ENCODE measurements at places on chromosomes 3 and 15.

DNA sequence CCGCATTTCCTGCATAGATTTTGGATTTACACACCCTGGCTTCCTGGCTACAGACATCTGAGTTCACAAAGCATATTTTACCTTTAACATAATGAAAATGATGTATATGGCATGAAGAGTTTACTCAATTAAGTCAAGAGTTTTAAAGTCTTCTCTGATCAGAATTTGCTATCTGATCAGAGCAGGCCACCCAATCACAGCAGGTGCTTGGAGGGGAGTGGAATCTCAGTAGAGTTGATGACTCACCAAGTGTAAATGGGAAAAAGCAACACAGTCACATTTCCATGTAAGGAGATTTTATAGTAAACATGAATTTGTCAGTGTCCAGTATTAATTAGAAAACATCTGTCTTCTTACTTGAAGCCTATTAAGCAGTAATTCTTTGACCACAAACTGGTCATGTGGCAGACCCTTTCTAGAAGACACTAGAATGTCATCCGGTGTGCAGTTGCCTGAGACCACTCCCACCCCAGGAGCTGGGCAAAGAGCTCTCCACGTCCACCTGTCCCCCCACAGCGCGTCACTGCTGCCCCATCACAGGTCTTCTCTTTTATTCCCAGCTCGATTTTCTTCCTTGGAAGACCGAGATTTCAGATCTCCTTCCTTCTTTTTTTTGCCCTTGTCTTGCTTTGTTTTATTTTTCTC, 10.8 kb downstream of the MESD start:
- H3K36me3 ChIP-seq, result peaks cover 5% of the 10 kb centered on the region
- DNase-seq, result no peak
- peak overlapping the region; percentile 4 for H3K27ac ChIP-seq
- peaks cover 35% of the 10 kb centered on the region for H3K4me1 ChIP-seq
- H3K4me3 ChIP-seq, result no peak overlapping the region
- no peaks in the 10 kb centered on the region for H3K27me3 ChIP-seq

DNA sequence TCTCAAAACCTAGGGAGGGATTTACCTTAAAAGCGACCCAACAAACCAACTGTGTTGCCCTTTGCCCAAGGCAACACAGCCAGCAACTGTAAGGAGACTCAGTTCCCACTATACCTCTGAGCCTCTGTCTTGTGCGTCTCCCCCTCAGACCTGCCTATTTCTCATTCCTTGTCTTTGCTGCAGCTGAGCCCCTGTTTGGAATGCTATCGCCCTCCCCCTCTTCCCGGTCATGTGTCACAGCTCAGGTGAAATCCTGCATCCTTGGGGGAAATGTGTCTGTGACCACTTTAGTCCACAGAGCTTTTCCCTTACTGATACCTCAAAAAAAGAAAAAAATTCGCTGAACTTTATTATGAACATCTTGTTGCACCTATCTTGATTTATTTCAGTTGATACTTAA, 52.0 kb upstream of the LRIG1 start:
- H3K36me3 ChIP-seq, result no peaks in the 10 kb centered on the region
- H3K27me3 ChIP-seq, result peaks cover 22% of the 10 kb centered on the region
- peaks cover 3% of the 10 kb centered on the region for H3K4me1 ChIP-seq
- DNase-seq, result no peak
- H3K27ac ChIP-seq, result no peak overlapping the region

- H3K4me3 ChIP-seq, result no peak overlapping the region
- DNase-seq, result no peak
- no peaks in the 10 kb centered on the region for H3K36me3 ChIP-seq
- no peaks in the 10 kb centered on the region for H3K4me1 ChIP-seq
- H3K27ac ChIP-seq, result no peak overlapping the region
Measured at GRCh38 chr15:86553108-86553507, 473.4 kb downstream of the AGBL1 start.

DNA sequence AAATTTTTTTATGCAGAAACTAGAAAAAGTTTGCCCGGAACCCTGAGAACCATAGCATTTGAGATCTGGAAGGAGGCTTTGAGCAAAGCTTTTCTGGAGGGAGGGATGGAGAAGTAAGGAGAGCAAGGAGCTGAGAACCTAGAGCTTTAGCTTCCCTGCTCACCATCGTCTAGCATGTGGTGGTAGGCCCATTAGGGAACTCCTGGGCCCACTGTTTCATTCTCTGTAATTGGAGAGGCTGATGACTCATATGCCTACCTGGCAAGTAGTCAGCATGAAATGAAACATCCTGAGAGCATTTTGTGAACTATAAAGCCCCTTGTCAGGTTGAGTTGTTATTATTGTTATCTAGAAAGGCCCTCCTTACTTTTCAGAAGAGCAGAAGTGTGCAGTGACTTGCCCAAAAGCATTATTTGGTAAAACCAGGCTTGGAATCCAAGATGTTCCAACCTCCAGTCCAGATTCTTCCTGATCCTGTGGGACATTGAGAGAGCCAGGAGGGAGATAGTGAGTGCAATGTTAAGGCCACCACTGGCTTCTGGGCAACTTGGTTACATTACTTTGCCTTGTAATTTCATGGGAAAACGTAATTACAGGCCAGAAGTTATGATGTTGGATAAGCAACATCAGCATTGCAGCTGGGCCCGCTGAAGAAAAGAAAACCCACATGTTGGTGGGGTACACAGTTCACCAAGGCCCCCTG, 104.5 kb upstream of the BFSP2 start:
- H3K4me3 ChIP-seq, result no peak overlapping the region
- peaks cover 16% of the 10 kb centered on the region for H3K27me3 ChIP-seq
- no peak overlapping the region for H3K27ac ChIP-seq
- no peak for DNase-seq

GRCh38 chr3:52341123-52341522, 25.0 kb downstream of the DNAH1 start:
- peak overlapping the region; percentile 84 for H3K27ac ChIP-seq
- no peak overlapping the region for H3K4me3 ChIP-seq

- H3K27me3 ChIP-seq, result no peaks in the 10 kb centered on the region
- peaks cover 9% of the 10 kb centered on the region for H3K36me3 ChIP-seq
- H3K27ac ChIP-seq, result peak overlapping the region; percentile 93
- DNase-seq, result no peak
- peaks cover 39% of the 10 kb centered on the region for H3K4me1 ChIP-seq
- H3K4me3 ChIP-seq, result peak overlapping the region; percentile 97
Measured at GRCh38 chr3:129280183-129280582, 1.5 kb downstream of the HMCES start.

GRCh38 chr15:70512772-70513362, 250.5 kb downstream of the UACA start:
- H3K36me3 ChIP-seq, result no peaks in the 10 kb centered on the region
- H3K27ac ChIP-seq, result no peak overlapping the region
- peaks cover 4% of the 10 kb centered on the region for H3K27me3 ChIP-seq
- peaks cover 10% of the 10 kb centered on the region for H3K4me1 ChIP-seq
- no peak overlapping the region for H3K4me3 ChIP-seq
- peak; percentile 51 for DNase-seq

DNA sequence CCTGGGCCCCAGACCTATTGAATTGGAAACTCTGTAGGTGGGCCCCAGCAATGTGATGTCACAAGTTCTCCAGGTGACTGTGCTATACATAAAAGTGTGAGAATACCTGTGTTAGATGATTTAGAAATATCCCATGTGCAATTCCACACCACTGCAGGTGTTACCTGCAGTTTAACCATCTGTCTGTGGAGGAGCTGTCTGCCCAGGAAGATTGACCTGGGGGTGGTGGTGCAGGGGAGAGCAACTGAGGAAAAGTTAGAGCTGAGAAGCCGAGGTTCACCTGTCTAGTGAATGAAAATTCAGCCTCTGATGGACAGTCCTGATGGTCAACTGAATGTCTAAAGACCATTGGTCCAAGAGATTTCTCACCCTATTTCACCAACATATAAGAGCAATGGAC, 132.2 kb upstream of the SLC24A5 start:
- H3K4me1 ChIP-seq, result peaks cover 2% of the 10 kb centered on the region
- peaks cover 2% of the 10 kb centered on the region for H3K36me3 ChIP-seq

- H3K27ac ChIP-seq, result no peak overlapping the region
- no peak overlapping the region for H3K4me3 ChIP-seq
Measured at GRCh38 chr3:58754074-58754473, 87.5 kb upstream of the FAM3D start.

- peak overlapping the region; percentile 85 for H3K27ac ChIP-seq
- no peaks in the 10 kb centered on the region for H3K36me3 ChIP-seq
- H3K4me3 ChIP-seq, result peak overlapping the region; percentile 56
- peak; percentile 24 for DNase-seq
- peaks cover 12% of the 10 kb centered on the region for H3K4me1 ChIP-seq
Measured at GRCh38 chr3:7876741-7877297, 624.8 kb upstream of the LMCD1 start.

DNA sequence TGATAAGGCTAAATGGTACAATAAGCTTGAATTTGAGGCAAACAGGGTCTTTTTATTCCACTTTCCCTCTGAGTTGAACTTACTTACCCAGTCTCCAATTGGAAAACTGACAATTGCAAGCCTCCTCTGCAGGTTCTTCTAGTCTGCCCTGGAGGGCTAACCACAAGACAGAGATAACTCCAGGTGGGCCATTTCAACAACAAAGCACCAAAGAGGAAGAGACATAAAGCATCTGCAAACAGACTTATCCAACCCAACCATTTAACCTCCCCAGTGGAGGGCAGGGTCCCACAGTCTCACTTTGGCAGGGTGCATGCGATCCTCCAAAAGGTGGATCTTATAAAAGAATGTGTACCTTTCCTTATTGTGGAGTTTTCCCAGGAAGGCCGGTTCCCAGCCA, 525.8 kb downstream of the DIPK2A start:
- H3K4me3 ChIP-seq, result no peak overlapping the region
- H3K4me1 ChIP-seq, result no peaks in the 10 kb centered on the region
- no peak overlapping the region for H3K27ac ChIP-seq
- no peaks in the 10 kb centered on the region for H3K27me3 ChIP-seq

DNA sequence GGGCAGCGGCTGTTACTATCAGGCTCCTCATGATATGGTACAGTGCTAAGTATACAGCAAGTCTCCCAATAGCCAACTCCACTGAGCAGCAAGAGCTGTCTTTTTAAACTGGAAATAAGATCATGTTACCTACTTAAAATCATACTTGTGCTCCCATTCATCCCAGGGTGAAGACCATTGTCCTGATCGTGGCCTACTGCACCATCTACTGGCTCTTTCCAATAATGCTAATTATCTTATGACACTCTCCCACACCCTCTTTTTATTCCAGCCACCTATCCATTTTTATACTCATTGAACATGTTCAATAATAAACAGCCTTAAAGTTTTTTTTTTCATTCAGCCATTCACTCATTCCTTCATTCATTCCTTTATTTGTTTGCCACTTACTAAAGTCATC, 117.7 kb downstream of the GBE1 start:
- no peak overlapping the region for H3K4me3 ChIP-seq
- H3K36me3 ChIP-seq, result no peaks in the 10 kb centered on the region
- DNase-seq, result no peak
- H3K4me1 ChIP-seq, result no peaks in the 10 kb centered on the region
- H3K27ac ChIP-seq, result no peak overlapping the region
- H3K27me3 ChIP-seq, result no peaks in the 10 kb centered on the region

- H3K4me1 ChIP-seq, result peaks cover 2% of the 10 kb centered on the region
- H3K4me3 ChIP-seq, result no peak overlapping the region
- no peak for DNase-seq
- H3K27me3 ChIP-seq, result no peaks in the 10 kb centered on the region
Measured at GRCh38 chr3:23324745-23325144, 121.6 kb downstream of the UBE2E2 start.

DNA sequence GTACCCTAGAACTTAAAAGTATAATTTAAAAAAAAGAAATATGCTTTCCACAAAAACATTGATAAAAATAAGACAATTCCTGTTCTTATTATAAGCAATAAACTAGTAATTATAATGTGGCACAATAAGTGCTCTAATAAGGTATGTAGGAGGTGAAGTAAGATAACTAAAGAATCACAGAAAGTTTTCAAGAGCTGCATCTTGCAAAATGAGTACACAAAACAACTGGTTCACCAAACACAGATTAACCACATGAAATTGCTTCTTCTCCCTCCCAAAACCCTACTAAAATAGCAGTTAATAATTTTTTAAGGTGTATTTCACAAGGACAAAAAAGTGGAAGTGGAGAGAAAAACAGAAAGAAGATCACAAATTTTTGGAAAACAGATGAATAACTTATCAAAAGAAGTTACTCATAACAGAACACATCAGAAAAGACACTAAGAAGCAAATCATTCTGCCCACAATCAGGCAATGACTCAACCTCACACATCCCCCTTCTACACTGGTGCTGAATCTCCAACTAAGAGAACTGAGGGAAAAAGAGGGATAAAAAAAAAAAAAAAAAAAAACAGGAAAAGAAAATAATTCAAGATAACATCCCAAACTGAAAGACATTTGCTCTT, 64.2 kb downstream of the TBC1D5 start:
- no peaks in the 10 kb centered on the region for H3K27me3 ChIP-seq
- H3K4me3 ChIP-seq, result no peak overlapping the region
- DNase-seq, result no peak

GRCh38 chr3:33488246-33488645, 48.0 kb upstream of the UBP1 start:
- no peaks in the 10 kb centered on the region for H3K27me3 ChIP-seq
- H3K36me3 ChIP-seq, result peaks cover 5% of the 10 kb centered on the region
- H3K4me3 ChIP-seq, result no peak overlapping the region
- H3K4me1 ChIP-seq, result no peaks in the 10 kb centered on the region

- no peak overlapping the region for H3K4me3 ChIP-seq
- H3K36me3 ChIP-seq, result peaks cover 2% of the 10 kb centered on the region
- H3K27me3 ChIP-seq, result peaks cover 18% of the 10 kb centered on the region
- H3K4me1 ChIP-seq, result peaks cover 6% of the 10 kb centered on the region
Measured at GRCh38 chr15:85832394-85832793, 37.7 kb upstream of the KLHL25 start.

DNA sequence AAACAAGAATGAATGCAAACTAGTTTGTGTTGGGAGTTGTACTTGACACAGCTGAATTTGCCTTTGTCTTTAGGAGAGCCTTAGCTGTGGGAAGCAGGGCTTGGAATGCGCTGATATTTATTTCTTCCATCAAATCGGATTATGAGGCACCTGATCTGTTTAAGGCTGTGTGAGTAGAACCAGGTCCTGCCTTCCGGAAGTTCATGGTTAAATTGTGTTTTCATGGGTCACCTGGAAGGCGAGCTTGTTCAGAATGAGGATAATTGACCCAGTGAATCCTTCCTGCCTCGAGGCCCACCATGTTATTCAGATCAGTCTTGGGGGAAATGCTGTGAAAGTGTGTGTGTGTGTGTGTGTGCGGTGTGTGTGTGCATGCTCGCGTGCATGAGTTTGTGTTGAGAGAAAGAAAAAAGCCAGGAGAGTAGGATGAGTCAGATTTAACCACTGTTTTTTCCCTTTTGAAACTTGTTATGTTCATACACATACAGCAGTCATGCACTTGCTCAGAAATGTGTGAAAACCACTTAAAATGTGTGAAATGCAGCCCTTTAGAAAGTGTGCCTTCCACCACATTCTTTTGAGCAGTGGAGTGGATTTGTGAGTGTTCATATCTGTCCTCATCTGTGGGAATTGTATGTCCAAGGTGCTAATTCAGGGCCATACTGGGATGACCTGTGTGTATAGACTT, 36.7 kb downstream of the SMAD3 start:
- peaks cover 63% of the 10 kb centered on the region for H3K4me1 ChIP-seq
- H3K36me3 ChIP-seq, result peaks cover 9% of the 10 kb centered on the region
- H3K27ac ChIP-seq, result no peak overlapping the region
- no peaks in the 10 kb centered on the region for H3K27me3 ChIP-seq
- no peak overlapping the region for H3K4me3 ChIP-seq

- DNase-seq, result no peak
- H3K4me3 ChIP-seq, result no peak overlapping the region
- no peak overlapping the region for H3K27ac ChIP-seq
- peaks cover 57% of the 10 kb centered on the region for H3K27me3 ChIP-seq
- H3K4me1 ChIP-seq, result no peaks in the 10 kb centered on the region
- H3K36me3 ChIP-seq, result peaks cover 7% of the 10 kb centered on the region
Measured at GRCh38 chr3:148866261-148866660, 1.2 kb downstream of the CPA3 start.

GRCh38 chr3:15685927-15686326, 84.4 kb downstream of the BTD start:
- H3K4me3 ChIP-seq, result no peak overlapping the region
- peaks cover 2% of the 10 kb centered on the region for H3K36me3 ChIP-seq
- H3K4me1 ChIP-seq, result peaks cover 3% of the 10 kb centered on the region
- DNase-seq, result no peak
- no peaks in the 10 kb centered on the region for H3K27me3 ChIP-seq
- no peak overlapping the region for H3K27ac ChIP-seq

Data from T-helper 17 cell (primary cell).